Activated naive CD8-positive, alpha-beta T cell treated with anti-CD3 and anti-CD28 coated beads, Interleukin-2, amount 10 ng/mL, durations not matched to agents 7 days and 5 days (primary cell): ENCODE measurements at places on chromosomes 6 and 20. TPM values are rescaled to one million over a fixed set of nuclear protein-coding genes. Genes with fewer than 3 reads are reported as not detected.

GRCh38 chr20:5492937-5493336 lies 176.2 kb upstream of the PROKR2 start:
- no peak overlapping the region for H3K4me3 ChIP-seq
- peaks cover 13% of the 10 kb centered on the region for H3K4me1 ChIP-seq

DNA sequence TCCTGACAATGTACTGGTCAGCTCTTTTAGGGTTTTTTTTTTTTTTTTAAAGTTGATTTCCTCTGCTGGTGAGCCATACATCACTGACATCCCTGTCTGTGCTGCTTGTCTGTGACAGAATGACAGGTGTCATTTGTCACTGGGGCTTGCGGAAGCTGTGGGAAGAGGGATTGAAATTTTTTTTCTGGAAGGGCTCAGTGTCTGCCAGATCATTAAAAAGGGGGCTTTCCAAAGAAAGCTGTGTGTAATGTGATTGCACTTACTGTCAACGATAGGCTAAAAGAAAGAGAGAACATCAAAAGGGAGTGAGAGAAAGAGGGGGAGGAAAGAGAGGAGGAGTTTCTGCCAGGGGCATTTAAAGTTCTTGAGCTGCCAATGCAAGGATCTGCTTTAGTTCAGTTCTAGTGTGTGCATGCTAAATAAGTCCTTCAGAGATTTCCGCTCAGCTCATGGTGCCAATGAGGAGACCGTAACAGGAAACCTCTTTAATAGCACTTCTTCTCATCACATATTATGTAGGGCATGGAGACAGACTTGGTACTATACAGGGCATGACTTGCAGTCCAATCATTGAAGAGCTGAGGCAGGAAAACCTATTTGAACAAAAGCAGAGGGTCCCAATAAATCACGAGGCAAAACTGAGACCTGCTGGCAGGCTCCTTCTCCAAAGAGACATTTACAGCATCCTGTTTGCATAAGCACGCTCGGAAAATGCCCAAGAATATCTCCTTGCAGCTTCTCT lies 177.2 kb downstream of the TSHZ2 start:
- H3K4me1 ChIP-seq: peaks cover 7% of the 10 kb centered on the region
- no peak overlapping the region for H3K27ac ChIP-seq
- no peak overlapping the region for H3K4me3 ChIP-seq
- H3K36me3 ChIP-seq: no peaks in the 10 kb centered on the region
- no peak for DNase-seq

- no peak overlapping the region for H3K27ac ChIP-seq
- peaks cover 27% of the 10 kb centered on the region for H3K27me3 ChIP-seq
- H3K4me1 ChIP-seq: peaks cover 16% of the 10 kb centered on the region
- no peak for DNase-seq
These were observed 7.9 kb upstream of the SLCO4A1 start for GRCh38 chr20:62634330-62634967.

- H3K4me1 ChIP-seq: no peaks in the 10 kb centered on the region
- no peaks in the 10 kb centered on the region for H3K36me3 ChIP-seq
- no peak overlapping the region for H3K4me3 ChIP-seq
- H3K27ac ChIP-seq: no peak overlapping the region
These were observed 311.1 kb upstream of the TCF21 start for GRCh38 chr6:133577851-133578250.

Gene THEMIS
- total RNA-seq: 155 TPM
